ENCODE measurements at places on chromosomes 12 and 14.

- DNase-seq: no peak
Observed at GRCh38 chr14:56358851-56359614, 220.6 kb upstream of the TMEM260 start.

- DNase-seq: no peak
Observed at GRCh38 chr14:91326514-91327249, 82.2 kb upstream of the GPR68 start.

DNA sequence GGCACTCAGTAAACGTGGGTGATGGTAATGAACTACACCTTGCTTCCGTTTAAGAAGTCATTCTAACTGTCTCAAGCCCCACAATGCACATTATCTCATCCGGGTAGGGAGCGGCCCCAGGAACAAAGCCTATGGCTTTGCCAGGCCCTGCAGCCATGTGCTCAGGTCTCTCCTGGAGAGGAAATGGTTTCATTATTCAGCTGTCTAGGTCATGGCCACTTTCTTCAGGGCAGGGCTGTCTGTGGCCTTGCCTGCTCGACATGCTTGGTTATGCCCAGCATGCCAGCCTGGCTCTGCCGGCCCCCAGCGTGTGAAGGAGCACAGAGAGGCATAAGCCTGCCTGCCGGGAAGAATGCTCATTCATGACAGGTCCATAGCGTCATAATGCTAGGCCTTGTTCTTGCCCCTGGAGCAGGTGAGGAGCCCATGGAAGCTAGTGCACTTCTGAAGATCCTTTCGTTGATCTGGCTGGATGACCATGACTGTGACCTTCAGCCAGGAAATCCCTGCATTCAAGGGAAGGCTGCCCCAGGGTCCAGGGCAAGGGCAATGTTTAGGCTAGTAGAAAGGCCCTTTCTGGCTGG, 26.3 kb upstream of the FOS start:
- DNase-seq: no peak

- no peak for DNase-seq
Observed at GRCh38 chr12:18327036-18327435, 65.7 kb downstream of the PIK3C2G start.

DNA sequence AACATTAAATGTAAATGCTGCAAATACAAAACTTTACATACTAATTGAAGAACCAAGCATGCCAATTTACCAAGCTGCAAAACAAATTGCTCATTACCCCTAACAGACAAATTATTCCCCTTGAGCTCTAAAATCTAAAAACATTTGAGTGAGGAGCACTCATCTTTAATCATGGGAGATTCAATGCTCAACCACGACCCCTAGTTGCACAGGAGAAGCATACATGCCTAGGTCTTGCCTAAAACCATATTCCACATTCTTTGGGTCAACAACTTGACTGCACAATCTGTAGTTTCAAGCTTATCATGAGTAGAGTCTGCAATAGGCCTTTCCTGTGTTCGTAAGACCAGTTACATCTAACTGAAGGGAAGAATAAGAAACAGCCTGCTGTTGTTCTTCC, 69.7 kb downstream of the MGAT4C start:
- DNase-seq: no peak
